ENCODE measurements at places on chromosomes 12 and 14.

GRCh38 chr12:18323159-18323558 lies 61.8 kb downstream of the PIK3C2G start:
- no peak for DNase-seq

GRCh38 chr14:67285876-67286452 lies 44.7 kb downstream of the PALS1 start:
- no peak for DNase-seq

DNA sequence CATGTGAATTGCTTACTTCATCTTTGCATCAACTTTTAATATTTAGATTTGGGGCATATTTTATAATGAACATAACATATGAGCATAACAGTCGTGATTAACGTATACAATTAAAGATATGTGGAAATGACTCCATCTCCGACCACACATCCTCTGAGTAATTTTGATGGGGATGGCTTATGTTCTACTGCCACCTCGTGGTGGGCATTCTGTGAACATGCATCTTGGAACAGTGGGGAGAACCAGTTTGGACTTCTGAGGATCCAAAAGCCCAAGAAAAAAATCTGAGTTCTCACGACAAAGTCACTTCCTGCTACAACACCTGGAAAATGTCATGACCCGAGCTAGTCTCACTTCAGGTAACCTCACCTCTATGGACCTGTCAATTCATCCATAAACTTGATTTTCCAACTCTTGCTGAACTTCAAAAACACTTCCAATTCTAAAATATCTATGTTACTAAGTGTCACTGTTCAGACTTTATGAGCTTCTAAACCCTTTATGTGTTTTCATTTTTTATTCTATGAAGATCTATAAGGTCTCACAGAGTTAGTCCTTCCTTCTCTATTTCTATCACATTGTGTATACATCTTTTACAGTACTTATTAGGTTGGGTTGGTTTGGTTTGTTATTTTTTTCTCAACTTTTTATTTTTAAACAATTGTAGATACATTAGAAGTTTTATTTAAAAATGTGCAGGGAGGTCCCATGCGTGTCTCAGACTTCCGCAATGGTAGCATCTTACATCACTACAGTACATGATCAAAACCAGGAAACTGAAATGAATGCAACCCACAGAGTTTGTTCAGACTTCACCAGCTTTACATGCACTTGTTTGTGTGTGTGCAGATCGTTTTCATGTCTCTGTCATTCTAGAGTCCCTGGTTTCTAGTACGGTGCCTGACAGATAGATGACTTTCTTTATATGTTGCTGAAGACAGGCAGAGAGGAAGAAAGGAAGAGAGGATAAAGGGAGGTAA lies 38.2 kb upstream of the STAB2 start:
- DNase-seq, result peak; percentile 38

DNA sequence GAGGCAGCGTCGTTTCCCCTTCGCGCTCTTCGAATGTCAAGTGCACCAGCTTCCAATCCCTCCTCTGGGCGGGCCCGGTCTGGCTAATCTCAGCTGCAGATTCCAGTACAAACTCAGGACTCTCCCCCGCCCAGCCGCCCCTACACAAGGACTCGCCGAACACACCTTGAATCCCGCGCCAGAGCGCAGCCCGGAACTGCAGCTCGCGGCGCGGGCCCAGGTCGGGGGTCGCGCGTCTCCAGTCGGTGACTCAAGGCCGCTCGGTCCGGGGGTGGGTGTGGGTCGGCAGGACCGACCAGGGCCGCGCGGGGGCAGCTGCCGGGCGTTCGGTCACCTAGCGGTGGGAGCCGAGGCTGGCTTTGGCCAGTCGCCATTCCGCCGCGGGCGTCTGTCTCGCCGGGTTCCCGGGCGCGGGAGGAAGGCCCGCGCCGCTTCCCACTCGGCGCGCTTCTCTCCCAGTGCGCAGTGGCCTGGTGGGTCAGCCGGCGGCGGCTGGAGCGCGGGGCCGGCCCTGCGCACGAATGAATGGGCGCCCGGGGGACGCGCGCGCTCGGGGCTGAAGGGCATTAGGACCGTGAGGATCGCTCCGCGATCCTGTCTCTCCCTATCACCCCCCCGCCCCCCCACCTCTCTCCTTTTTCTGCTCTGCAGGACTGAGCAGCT lies at the start of gene GALNT16:
GALNT16 (plus strand) TSS at position 632 of the 663 bp plus-strand sequence. CDS start 133 bp downstream, outside the sequence.
- no peak for DNase-seq

DNA sequence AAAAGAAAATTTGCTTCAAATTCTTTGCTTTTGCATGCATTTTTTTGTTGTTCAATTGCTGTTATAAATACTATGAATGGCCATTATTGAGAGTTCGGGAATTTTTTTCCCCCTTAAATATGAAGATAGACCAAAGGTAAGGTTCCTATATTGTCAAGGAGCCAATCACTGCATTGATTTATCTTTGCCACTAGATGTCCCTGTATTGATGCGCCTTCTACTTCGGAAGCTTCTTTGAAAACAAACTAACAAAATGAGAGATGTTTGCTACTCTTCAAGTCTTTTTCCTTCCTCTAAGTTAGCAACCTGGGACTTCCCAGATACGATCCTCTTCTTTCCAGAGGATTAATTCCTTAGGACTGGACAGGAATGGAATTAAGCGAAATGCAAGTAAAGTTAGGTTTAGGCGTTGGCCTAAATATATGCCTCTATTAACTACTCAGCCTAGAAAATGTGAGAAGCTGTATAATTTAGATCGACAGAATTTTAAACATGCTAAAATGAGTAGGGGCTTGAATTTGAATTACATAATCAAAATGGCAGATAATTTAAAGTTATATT lies 318.1 kb downstream of the AEBP2 start:
- DNase-seq, result no peak

DNA sequence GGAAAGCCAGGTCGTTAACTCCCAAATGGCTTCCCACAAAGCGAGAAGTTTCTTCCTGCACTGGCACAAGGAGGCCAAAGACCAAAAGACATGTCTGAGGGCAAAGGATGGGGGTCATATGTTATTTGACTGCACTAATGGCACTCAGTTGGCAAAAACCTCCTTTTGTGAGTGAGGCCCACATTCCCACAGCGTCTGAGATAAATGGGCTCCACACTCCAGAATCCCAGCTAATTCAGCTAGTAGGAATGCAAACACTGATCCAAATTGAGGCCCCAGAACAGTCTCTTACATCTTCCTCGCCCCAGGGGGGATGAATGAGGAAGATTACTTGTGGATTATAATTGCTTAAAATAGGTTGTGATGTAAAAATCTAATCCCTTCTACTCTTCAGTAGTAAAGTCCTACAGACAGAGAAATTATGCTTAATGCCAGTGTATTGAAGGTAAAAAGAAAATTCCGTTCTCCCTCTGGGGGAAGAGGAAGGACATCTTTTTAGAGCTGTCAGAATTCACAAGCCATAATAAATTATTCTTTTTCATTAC lies 86.4 kb upstream of the PIWIL1 start:
- no peak for DNase-seq

DNA sequence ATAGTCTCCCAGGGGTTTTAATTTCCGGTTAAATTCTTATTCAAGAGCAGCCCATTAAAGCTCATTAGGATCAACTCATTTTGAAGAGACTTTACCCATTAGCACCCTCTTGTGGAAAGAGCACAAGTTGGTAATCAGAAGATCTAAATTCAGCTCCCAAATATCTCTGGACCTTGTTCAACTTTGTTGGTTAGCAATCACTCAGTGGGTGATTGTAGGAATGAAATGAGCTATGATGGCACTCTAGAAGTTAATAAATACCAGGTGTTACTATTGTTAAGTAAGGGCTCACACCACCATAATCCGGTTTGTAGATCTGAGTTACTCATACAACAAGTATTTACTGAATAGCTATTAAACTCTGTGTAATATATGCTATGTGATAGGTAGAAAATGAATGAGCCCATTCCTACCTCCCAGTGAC lies 42.9 kb downstream of the TRIP11 start:
- no peak for DNase-seq

GRCh38 chr14:58744801-58745394 lies 107.1 kb downstream of the DACT1 start:
- no peak for DNase-seq
